Occipital lobe (tissue), 3 donors: ENCODE measurements at places on chromosomes 2 and 18. TPM values are rescaled to one million over a fixed set of nuclear protein-coding genes. Genes with fewer than 3 reads are reported as not detected.
A peak's percentile ranks its signal among the peaks of the same experiment; 100 is the strongest.

C1GALT1C1L gene
- not detected for total RNA-seq

DNA sequence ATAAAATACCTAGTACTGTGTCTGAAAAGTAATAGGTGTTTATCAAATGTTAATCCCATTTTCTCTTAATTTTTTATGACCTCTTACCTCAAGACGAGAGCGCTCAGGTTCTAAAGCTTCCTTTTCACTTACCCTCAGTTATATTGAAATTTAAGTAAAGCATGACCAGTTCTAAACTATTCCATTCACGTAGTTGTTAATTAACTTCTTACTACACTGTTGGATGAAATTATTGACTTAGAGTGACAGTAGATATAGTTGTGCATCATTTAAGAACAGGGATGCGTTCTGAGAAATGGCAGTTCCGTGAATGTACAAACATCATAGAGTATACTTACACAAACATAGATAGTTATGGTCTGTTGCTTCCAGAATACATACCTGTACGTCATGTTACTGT, 20.1 kb upstream of the HTR2B start:
- no peak for DNase-seq

- no peak for DNase-seq
These were observed 534.6 kb upstream of the TMEFF2 start for GRCh38 chr2:192729369-192729768.

GRCh38 chr2:69828938-69829255, 563 bp upstream of the GMCL1 start:
- no peak for DNase-seq

EDAR gene
- total RNA-seq = not detected

GRCh38 chr2:68240446-68240845, 11.9 kb downstream of the PPP3R1 start:
- no peak for DNase-seq

GRCh38 chr2:10668402-10669012, 21.3 kb downstream of the NOL10 start:
- DNase-seq = no peak

GRCh38 chr2:33620-34019, 12.7 kb downstream of the FAM110C start:
- DNase-seq = no peak

DNA sequence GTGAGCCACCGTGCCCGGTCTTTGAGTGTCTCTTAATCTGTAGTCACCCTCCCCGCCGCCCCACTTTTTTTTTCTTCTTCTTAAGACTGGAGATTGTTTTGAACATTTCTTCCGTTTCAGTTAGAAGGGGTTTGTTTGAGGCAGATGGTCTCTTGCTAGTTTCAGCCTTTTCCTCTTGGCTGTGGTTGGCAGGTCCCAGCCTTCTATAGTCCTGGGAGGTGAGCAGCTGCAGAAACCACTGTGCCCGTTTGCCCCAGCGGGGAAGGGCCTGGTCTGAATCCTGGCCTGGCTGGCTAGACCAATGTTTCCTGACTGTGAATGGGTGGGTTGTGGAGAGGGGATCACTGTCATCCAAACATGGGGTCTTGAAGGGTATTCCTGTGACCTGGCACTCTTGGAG, 30.1 kb upstream of the MCFD2 start:
- DNase-seq = no peak

DNA sequence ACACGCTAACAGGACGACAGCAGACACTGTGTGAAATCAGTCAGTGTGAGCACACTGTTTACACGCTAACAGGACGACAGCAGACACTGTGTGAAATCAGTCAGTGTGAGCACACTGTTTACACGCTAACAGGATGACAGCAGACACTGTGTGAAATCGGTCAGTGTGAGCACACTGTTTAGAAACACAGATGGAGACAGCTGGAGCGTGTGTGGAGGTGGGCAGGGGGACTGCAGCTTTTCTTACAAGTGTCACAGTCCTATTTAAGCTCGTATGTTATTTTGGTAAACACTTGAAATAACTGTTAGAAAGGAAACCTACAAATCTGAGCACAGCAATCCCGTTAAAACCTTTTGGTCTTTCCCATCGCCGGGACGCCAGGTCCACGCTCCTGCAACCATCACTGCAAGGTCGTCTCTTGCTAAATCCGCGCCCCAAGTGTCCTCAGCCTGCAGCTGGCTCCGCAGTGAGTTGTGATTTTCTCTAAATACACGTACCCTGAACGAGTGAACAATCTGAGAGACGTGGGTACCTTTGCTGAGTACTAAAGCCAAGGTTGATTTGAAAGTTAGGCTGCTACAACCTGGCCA, 58.9 kb upstream of the CTDP1 start:
- DNase-seq = no peak

GRCh38 chr2:199160677-199161465, 296.9 kb downstream of the SATB2 start:
- no peak for DNase-seq

- DNase-seq = no peak
These were observed 109.1 kb upstream of the CRIM1 start for GRCh38 chr2:36246320-36246990.

- DNase-seq = peak; percentile 39
These were observed 117.3 kb downstream of the GALR1 start for GRCh38 chr18:77366720-77367641.

DNA sequence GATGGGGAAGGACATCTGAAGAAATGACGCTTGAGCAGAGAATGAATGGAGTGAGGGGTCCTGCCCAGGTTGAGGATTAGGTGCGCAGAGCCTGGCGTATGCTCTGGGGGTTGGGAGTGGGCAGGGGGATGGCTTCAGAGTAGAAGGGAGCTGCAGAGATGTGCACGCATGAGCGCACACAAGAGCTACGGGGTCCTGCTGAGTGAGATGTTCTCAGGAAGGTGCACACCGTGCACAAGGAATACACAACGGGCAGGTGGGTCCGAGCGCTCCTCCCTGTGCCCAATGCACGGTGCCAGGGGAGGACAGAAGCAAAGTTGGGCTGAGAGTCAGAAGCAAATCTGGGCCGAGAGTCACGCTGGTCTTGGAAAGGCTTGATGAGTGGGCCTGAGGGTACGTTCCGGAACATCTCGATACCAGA, 25.5 kb downstream of the TWIST2 start:
- no peak for DNase-seq

DLX2 gene
- 3.3 TPM for total RNA-seq

DNA sequence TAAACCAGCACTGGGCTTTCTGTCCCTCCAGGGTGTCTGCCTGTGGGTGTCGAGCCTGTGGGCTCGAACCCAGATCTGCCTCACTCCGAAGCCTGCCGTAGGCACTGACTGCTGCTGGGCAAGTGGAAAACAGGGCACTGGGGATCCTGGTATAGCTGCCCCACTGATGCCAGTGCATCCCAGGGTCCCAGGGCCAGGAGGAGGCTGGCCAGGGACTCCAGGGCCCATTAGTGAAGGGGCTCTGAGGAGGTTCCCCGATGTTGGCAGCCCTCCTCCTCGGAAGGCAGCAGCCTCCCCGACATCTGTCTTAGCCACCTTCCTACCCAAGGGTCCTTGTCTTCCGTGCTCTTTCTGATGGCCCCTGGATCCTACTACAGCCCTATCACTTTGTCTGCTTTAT, 96.1 kb downstream of the RTN4 start:
- DNase-seq = no peak

CFC1 gene
- total RNA-seq = not detected

GRCh38 chr2:227821043-227821942, 7.7 kb downstream of the CCL20 start:
- DNase-seq = no peak

RGPD4 gene
- total RNA-seq = not detected

DNA sequence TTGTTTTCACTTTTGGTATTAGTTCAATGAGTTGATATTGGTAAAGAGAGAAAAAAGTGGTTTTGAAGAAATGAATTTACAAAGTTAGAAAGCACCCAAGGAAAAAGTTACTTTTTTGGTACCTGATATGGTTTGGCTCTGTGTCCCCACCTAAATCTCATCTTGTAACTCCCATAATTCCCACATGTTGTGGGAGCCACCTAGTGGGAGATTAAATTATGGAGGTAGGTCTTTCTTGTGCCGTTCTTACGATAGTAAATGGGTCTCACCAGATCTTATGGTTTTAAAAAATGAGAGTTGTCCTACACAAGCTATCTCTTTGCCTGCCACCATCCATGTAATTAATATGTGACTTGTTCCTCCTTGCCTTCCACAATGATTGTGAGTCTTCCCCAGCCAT, 965.6 kb upstream of the NRXN1 start:
- no peak for DNase-seq

MXD1 gene
- 12.9 TPM for total RNA-seq

ACVR1 gene
- 20.3 TPM for total RNA-seq

- no peak for DNase-seq
These were observed 11.3 kb downstream of the NCL start for GRCh38 chr2:231452799-231453508.

- no peak for DNase-seq
These were observed 137.9 kb downstream of the NFATC1 start for GRCh38 chr18:79533591-79533990.

GRCh38 chr2:145615626-145616025, 1095.7 kb upstream of the ZEB2 start:
- no peak for DNase-seq

- no peak for DNase-seq
These were observed 346.2 kb upstream of the MEX3C start for GRCh38 chr18:51543658-51544155.

DNA sequence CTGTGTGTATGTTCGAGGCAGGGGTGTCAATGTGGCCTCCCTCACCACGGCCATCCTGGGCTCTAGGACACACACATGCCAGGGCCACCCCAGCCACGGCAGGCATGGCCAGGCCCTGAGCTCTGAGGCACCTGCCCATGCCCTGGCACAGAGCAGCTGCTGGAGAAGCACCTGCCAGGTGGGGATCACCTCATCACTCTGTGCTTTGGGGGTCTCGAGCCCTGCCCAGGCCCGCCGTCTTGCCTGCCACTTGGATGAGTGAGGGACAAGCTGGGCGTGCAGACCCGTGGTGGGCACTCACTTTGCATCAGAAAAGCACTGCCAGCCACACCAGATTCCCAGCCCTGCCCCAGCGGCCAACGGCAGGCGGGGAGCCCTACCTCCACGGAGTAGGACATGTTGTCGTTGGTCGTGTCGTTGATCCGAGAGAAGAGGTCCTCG, 33.1 kb downstream of the KIF1A start:
- DNase-seq = no peak

GRCh38 chr2:97743913-97744312, 30.5 kb downstream of the ZAP70 start:
- DNase-seq = no peak

- DNase-seq = no peak
These were observed 531.8 kb upstream of the ID2 start for GRCh38 chr2:8149985-8150539.

- DNase-seq = no peak
These were observed 285.1 kb upstream of the SLC14A2 start for GRCh38 chr18:45330170-45330594.

DNA sequence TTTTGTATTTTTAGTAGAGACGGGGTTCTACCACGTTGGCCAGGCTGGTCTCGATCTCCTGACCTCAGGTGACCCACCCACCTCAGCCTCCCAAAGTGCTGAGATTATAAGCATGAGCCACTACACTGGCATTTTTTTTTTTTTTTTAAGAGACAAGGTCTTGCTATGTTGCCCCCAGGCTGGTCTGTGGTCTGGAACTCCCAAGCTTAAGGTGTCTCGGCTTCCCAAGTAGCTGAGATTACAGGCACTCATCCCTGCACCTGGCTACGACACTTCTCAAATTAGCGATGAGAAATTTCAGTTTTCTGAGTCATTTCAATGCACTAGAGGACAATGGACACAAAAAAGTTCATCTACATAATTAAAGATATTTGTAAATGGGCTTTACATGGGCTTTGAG, 36.6 kb upstream of the TCF7L1 start:
- DNase-seq = no peak

GRCh38 chr2:21676676-21677075, 552.9 kb downstream of the TDRD15 start:
- DNase-seq = no peak

DNA sequence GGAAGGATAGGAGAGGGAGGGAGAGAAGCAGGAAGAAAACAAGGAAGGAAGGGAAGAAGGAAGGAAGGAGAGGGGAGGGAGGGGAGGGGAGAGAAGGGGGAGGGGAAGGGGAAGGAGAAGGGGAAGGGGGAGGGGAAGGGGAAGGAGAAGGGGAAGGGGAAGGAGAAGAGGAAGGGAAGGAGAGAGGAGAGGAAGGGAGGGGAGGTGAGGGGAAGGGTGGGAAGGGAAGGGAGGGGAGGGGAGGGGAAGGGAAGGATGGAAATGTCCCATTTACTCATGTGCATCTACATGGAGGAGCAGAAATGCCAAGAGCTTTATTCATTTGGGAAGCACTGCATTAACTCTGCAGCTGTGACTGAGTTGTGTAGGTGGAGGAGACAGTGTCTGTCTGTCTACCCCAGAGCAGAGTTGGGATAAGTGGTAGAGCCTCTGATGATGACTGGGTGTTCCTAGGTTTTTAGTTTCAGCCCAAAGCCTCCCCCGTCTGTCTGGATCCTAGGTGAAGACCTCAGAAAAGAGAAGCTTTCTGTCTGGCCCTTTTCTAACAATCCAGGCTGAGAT, 131.3 kb downstream of the COL6A3 start:
- DNase-seq = no peak

DSG4 gene
- not detected for total RNA-seq
